Activated CD8-positive, alpha-beta memory T cell treated with anti-CD3 and anti-CD28 coated beads for 48 hours (primary cell): ENCODE measurements at places on chromosomes 6 and 20.

- no peak for DNase-seq
Observed at GRCh38 chr6:151109869-151110575, 129.7 kb upstream of the AKAP12 start.

GRCh38 chr6:149176971-149177667 is 140.4 kb upstream of the TAB2 start:
- no peak for DNase-seq

DNA sequence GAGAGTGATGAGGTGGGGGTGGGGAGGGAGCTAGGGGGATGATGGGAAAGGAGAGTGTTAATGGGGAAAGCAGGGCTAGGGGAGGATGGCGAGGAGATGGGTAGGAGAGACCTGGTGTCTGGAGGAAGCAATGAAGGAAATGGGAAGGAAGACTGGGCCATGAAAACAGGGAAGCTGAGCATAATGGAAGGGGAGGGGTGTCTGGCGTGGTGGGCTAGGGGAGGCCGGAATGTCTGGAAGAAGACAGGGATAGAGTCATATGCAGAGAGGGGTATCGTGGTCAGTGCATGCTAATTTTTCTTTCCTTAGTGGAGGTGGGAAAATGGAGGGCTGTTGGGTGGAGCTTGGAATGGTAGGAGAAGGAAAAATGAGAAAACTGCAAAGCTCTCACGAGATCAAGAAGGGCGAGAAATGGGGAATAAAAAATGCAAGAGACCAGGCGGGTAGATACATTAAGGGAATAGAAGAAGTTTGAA is 423 bp downstream of the KLHDC3 start:
- DNase-seq = no peak

DNA sequence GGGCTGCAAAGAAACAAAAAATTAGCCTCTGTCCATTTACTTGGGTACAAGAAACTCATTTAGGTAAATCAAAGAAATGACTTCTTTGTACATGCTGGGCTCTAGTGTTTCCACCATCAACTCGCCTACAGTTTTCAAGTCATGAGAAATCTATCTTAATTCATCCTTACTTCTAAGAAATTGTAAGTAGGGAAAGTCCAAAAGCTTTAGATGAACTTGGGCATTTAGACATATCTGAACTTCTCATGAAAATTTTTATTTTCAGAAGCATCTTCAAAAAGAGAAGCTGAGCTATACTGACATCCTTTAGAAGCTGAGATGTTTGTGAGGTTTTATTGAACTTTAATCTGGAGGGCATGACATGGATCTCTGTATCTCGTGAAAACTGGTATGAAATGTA is 117.3 kb downstream of the MYB start:
- DNase-seq = no peak

GRCh38 chr6:11098004-11098403 is 4.4 kb downstream of the SMIM13 start:
- no peak for DNase-seq

DNA sequence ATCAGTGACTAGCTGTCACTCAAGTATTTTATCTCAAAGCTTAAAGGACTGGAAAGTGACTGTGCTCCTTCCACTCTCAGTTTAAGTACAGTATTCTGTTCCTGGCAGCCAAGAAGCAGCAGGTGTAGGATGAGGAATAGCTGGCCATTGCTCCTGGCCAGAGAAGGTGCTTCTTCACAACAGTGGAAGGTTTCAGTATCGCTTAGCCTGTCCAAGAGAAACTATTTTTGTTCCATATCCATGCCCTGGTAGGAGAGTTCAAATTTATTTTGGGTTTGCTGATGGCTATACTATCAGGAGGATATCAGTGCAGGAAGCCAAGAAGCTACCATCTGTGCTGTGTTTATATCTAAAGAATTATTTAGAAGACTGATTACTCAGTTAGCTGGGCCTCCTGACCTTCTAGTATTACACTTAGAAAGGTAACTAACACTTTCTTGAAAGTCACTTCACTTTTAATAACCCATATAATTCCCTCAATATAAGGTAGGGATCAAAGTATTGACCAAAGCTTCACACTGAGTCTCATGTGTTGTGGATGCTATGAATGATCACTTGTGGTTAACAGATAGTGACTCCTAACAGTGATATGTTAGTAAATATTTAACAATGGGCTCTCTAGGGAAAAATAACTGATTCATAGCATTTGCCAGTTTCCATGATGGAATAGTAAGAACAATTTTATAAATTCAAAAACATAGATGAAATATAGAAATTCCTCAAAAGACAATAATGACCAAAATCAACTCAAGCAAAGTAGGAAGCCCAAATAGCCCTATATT is 99.9 kb downstream of the AIG1 start:
- DNase-seq = no peak

DNA sequence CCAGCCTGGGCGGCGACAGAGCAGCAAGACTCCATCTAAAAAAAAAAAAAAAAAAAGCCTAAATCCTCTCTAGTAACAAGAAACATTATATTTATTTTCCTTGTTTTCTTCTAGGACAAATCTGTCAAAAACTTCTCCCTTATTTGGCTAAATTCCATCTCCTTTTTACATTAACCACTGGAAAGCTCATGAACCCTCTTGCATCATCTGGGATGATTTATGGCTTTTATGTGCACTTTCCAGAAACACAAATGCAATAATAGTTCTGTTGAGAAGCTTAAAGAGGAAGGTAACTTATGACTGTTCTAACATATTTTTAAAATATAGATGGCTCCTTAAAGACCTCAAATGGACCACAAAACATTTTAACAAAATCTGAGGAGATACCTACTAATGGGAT is 526.1 kb upstream of the SPTLC3 start:
- DNase-seq = no peak

DNA sequence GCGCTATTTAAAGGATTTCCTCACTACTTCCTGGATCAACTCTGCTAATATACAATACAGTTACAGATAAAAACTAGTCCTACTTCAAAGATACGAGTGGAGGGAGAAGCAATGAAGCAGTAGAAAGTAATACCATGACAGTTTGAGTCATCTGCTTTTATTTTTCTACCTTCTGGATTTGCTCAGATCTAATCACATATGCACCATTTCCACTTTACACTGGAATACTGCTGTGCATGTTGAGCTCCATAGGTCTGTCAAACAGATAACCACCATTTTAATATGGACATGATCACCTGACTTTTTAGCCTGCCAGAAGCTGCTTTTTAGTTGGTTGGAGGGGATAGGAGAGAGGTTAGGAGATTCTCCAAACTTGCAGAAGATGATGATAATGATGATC is 92.5 kb downstream of the MMUT start:
- no peak for DNase-seq

DNA sequence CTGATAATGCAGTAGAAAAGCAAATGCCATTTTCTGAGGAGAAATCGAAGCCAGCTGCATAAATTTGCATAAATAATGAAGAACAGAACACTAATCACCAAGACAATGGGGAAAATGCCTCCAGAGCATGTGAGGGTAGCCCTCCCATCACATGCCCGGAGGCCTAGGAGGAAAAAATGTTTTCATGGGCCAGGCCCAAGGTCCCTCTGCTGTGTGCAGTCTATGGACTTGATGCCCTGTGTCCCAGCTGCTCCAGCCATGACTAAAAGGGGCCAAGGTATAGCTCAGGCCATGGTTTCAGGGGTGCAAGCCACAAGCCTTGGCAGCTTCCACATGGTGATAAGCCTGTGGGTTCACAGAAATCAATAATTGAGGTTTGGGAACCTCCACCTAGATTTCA is 164.1 kb downstream of the HAO1 start:
- DNase-seq = no peak

- DNase-seq = no peak
Observed at GRCh38 chr20:31864521-31865400, 5.6 kb downstream of the DUSP15 start.

DNA sequence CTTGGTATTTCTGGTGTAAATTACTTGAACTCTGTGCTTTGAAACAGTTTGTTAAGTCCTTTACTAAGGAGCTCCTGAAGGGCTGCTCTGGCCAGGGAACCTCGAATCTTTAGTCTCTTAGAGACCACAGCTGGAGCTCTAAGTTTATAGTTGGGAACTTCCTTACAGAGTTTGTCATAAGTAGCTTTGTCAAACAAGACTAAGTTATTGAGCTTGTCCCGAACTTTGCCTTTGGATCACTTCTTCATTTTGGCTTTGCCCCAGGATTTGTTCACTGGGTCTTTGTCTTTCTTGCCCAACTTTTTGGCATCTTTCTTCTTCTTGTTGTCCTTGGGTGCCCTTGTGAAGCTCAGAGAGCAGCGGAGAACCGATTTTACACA is 64.8 kb downstream of the FAM50B start:
- no peak for DNase-seq

DNA sequence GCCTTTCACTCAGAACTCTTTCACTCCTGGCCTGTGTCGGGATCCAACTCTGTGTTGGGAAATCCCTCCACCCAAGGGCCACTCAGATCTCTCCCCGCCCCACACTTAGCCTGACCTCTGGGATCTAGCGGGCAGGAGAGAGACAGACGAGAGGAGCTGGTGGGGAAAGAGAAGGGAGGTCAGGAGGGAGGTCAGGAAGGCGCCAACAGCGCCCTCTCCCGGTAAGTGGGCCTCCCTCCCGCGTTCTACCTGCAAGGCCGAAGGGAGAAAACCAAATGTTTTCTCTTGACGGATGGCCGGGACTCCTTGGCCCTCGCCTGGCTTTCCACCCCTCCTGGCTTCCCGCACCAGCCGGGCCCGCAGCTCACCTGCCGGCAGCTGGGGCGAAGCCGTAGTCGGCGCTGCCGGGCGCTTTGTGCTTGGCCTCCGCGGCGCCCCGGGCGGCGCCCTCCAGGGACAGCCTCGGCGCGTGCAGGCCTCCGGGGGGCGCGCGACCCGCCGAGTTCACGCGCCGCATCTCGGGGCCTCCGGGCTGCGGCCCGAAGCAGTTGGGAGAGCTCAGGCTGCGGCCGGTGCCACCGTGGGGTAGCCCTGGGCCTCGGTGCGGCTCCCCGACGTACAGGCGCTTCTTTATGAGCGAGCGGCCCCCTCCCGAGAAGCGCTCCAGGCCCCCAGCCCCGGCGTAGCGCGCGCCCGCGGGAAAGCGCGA is 38.2 kb downstream of the C6orf132 start:
- peak; percentile 63 for DNase-seq

- DNase-seq = no peak
Observed at GRCh38 chr6:43457643-43458042, 2.3 kb upstream of the DLK2 start.

DNA sequence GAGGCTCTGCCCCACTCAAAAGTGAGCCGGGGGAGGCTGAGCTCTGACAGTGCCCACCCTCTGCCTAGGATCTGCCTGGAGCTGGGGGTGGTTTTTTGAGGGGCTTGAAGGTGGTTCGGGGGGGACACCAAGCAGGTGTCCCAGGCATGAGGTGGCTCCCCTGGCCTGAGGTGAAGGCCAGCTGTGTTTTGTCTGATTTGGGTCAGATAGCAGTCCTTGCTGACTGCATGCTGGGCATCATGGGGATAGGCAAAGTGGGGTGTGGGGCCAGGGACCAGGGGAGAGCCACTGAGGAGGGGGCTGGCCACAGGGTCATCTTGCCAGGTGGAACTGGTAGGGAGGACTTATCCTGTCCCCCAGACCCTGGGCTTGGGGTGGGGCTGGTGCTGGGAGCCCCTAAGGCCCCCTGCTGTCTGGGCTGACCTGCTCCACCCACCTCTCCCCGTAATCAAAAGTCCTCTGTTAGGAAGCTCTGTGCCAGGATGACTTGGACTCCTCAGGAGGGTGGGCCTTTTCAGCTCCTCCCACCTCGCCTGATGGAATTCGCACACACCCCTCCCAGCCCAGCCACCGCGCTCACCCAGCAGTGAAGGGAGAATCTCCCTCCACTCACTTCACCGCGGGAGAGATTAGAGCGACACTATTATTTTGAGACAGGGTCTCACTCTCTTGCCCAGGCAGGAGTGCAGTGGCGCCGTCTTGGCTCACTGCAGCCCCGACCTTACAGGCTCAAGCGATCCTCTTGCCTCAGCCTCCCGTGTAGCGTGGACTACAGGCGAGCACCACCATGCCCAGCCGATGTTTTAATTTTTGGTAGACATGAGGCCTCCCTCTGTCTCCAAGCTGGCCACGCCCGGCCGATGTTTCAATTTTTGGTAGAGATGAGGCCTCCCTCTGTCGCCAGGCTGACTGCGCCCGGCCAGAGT is 1.5 kb upstream of the COL9A3 start:
- no peak for DNase-seq

DNA sequence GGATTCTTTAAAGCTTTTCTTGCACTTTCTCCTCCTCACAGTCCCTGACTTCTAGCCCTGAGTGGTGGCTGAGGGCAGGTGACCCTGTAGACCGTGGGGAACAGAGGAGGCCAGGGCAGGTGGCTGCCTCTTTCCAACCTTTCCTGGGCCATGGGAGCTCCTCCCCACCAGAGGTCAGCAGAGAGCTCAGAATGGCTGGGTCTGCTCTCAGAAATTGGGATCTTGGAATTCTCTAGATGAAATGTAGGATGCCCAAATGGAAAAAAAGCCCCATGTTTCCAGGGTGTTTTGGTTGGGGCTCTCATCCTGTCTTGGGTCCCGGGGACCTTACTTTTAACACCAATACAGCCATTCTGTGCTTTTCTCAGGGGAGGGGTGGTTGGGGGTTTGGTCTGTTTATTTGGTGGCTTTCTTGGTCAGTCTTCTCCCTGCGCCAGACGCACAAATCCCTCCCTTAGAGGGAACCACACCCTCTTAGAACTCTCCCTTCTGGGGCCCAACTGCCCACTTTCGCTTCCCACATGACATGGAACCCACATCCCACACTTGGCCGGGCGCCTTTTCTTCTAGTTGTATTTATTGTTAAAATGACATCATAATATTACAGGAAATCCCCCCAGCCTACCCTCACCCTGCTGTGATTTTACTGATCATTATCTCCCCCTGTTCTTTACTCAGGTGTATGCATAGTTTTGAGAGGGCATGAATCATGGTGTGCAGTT is 17.9 kb downstream of the GNAS start:
- DNase-seq = no peak

GRCh38 chr6:151576633-151577032 is 82.8 kb downstream of the CCDC170 start:
- no peak for DNase-seq
